HuH-7 (cell line): ENCODE measurements at places on chromosomes 12 and 14.

DNA sequence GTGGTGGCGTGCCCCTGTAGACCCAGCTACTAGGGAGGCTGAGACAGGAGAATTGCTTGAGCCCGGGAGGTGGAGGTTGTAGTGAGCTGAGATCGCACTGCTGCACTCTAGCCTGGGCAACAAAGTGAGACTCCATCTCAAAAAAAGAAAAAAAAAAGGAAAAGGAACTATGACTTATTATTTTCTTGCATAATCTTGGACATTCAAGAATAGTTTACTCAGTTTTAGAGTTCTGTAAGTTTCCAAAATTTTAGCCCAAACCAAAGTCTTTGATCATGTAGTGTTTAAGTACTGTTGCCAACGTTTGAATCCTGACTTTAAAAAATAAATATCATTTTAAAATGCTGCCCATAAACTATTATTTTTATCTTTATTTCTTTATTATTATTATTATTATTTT is 6.2 kb downstream of the PSMA6 start:
- no peak for DNase-seq

GRCh38 chr12:132571598-132571997 is 38.8 kb downstream of the LRCOL1 start:
- no peak for DNase-seq

DNA sequence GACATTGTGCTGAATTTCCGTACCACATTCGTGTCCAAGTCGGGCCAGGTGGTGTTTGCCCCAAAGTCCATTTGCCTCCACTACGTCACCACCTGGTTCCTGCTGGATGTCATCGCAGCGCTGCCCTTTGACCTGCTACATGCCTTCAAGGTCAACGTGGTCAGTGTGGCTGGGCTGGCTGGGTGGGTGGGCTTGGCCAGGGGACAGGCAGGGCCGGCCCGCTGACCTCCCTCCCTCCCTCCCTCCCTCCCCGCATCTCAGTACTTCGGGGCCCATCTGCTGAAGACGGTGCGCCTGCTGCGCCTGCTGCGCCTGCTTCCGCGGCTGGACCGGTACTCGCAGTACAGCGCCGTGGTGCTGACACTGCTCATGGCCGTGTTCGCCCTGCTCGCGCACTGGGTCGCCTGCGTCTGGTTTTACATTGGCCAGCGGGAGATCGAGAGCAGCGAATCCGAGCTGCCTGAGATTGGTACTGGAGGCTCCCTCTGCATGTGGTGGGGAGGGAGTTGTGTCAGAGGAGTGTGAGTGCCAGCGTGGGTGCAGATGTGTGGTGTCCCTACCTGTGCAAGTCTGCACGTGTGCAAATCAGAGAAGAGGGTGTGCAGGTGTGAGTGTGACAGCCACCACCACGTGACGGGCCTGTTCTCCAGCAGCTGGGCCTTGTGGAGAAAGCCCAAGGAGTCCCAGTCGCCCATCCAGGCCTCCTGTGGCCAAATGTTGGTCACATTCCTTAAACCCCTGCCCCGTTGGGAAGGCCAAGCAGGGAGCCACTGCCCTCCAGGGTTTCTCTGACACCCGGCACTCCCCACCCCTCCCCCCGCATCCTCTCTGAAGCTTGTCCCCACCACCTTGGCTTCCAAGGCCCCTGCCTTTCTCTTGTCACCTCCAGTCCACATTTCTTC is 5.3 kb downstream of the KCNH3 start:
- no peak for DNase-seq

DNA sequence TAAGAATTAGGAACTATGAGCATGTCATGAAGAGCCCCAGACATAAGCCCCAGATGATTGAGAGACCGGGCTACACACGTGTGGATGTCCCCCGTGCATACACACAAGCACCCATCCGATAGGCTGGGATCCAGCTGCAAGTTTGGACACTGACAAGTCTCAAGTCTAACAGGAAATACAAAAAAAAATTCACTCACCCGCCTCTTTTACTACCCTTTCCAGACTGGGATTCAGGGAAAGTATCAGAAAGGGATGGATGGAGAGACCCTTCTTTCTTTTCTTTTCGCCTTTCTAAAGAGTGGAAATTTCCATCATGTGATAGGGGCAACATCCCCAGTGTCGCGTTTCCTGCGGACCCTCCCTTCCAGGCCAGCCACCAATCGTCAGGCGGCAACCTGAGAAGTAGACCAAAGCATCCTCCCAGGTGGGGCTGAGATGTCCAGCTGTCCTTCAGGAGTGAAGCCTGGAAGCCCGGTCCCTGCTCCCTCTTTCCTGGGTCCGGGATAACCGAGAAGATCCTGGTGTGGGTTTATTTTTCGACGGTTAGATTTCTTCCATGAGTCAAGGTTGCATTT is 6.4 kb upstream of the SLC38A4 start:
- DNase-seq = no peak

- no peak for DNase-seq
These were observed 29.2 kb downstream of the DYRK4 start for GRCh38 chr12:4591180-4591687.

GRCh38 chr12:126648074-126648473 is 1582.8 kb downstream of the AACS start:
- DNase-seq = no peak

GRCh38 chr12:18443768-18444437 is 182.6 kb downstream of the PIK3C2G start:
- no peak for DNase-seq
